ENCODE measurements at places on chromosomes 7 and 10.
A peak's percentile ranks its signal among the peaks of the same experiment; 100 is the strongest.

DNA sequence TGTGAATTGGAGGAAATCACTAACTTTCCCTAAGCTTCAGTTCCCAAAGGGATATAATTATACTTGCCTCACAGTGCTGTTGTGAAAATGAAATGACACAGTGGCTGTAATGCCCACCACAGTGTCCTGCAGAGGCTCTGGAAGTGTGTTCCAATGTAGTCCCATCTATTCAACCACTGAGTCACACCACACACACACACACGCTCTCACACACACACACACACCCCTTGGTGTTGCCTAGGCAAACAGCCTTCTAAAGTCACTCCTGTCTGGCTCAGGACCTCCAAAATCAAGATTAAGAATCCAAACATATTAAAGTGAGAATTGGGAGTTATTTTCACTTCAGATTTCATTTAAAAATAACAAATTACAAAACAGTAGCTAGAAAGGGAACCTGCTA, 73.3 kb downstream of the NRCAM start:
- DNase-seq = no peak

DNA sequence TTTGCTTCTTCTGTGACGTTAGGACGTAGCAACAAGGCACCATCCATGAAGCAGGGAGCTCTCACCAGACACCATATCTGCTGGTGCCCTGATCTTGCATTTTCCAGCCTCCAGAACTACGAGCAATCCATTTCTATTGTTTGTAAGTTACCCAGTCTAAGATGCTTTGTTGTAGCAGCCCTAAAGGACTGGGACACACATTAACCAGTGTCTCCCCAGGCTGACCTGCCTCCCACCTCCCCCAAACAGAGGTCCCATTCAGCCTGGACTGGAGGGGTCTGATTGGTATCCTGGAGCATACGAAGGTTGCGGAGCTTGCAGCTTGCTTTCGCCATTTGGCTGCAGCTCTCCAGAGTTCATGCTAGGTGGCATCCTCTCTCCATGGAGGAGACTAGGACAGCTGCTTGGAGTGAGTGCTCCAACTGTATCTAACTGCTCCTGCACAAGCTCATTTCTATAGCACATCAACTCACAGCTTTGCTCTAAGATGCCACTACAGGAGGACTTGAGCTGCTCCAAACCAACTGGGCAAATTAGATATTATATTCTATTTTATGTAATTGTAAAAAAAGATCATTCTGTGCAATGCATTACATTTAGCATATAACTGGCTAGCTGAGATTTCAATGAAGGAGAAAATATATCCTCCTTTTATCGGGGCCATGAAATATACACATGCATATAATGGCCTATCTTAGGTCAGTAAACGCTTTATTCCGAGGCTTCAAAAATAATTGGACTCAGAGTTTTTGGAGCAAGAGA, 8.0 kb upstream of the GRK5 start:
- peak; percentile 96 for DNase-seq

- DNase-seq = no peak
Observed at GRCh38 chr7:68805159-68805558, 793.1 kb upstream of the AUTS2 start.

DNA sequence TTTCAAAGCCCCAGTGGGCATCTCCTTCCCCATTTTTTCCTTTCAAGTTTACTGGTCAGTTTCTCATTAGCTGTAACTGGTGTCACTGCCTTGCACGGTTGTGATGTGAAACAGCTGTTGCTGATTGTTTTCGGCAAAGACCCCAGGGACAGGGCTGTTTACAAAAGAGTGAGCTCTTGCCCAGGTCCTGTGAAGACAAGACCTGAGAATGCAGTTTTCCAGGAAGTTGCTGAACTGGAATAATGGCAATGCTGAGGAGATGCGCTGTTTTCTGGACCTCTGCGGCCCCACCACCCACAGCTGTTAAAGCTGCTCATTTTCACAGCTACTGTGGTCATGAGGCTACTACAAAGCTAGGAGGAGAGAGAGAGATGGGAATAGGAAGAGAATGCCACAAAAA, 116.6 kb upstream of the RSU1 start:
- peak; percentile 8 for DNase-seq

- DNase-seq = no peak
Observed at GRCh38 chr7:157444843-157445135, 108.0 kb downstream of the DNAJB6 start.

GRCh38 chr10:119281581-119282071, 74.3 kb downstream of the GRK5 start:
- DNase-seq = peak; percentile 28

DNA sequence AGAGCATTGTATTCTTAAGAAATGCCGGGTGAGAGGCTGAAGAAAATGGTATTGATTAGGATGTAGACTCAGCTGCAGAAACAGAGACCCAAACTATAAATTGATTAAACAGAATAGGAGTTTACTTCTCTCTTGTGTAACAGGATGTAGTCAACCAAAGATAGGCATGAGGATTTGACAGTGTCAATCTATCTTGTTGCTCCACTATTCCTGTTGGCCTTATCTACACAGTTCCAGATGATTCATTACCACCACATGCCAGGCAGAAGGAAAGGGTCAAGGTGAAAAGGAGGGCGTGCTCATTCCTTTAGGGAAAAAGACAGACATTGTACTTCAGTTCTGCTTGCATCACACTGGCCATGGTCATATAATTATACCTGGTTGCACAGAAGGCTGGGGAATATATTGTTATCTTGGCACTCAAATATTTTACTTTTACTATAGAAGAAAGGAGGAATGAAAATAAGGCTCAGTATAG, 11.9 kb upstream of the DMTF1 start:
- no peak for DNase-seq

GRCh38 chr7:46244757-46245156, 323.7 kb upstream of the IGFBP3 start:
- peak; percentile 81 for DNase-seq

- DNase-seq = no peak
Observed at GRCh38 chr7:24721481-24722001, 35.7 kb downstream of the GSDME start.

GRCh38 chr10:1732564-1732996, 4.7 kb downstream of the ADARB2 start:
- DNase-seq = no peak

- DNase-seq = peak; percentile 5
Observed at GRCh38 chr7:16847381-16847860, 34.4 kb downstream of the AGR3 start.

DNA sequence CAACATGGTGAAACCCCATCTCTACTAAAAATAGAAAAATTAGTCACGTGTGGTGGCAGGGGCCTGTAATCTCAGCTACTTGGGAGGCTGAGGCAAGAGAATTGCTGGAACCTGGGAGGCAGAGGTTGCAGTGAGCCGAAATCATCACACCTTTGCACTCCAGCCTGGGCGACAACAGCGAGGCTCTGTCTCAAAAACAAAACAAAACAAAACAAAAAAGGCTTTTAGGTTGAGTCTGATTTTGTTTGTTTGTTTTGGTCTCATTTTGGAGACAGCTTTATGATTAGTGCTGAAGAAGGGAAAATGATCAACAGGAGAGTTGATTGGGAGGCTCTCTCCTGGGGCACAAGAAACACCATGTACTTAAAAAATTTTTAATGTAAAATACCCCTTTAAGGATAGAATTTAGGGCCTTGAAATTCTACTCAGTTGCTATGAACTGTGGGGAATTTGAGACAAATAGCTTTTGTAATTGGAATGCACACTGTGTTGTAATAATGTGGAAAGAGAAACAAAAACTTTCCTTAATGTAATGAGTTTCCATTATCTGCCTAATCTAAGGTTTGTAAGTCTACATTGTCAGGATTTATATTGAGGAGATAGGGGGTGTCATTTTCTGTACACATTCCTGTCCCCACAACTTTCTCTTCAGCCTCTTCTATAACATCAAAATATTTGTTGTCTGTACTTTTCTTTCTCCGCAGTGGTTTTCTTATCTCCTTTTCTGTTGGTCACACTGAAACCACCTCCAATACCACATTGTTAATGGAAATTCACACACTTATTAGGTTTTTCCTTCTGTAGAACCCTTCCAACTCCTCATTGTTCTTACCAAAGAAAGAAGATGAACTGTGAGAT, 41.3 kb downstream of the ARID5B start:
- DNase-seq = peak; percentile 86

DNA sequence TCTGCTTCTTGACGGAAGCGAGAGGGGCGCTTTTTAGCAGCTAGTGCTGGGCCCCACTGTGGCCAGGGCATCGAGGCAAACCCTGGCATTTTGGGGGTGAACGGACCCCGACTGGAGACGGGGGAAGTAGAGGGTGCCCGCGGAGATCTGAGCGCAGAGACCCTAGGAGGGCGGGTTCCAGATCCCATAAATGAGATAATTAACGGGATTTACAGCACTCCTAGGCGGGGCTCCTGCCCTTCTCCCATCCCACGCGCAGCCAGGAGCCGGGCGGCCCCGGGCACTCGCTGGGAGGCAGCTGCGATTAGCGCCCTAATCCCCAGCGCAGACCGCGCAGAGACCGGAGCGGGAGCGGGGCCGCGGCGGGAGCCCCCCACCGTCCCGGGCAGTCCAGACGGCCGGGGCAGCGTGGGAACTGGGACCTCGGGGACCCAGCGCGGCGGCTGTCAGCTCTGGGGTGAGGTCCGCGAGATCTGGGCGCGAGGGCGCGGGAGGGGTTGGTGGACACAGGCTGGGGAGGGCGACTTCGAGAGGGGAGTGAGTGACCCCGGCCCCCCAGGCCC, 735 bp downstream of the JCAD start:
- DNase-seq = peak; percentile 11
